ENCODE measurements at places on chromosomes 16 and 17.

DNA sequence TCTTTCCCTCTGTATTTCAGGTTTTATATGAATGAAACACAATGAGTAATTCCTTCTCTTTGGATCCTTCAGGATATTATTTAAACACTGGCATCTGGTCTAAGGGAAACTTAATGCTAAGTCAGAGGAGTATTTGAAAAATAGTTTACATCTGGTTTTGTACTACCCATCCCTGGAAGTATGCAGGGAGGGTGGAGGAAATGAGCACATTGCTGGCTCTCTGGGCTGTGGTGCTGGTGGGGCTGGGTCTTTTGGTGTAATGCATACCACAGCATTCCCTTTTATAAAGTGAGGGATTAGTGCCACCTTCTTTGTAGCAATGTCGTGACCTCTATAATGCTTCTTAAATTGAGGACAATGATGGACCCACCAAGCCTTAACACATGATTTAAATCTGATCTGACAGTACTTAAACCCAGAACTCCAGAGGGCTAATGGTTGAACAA is 105.5 kb upstream of the AXIN2 start:
- DNase-seq, result no peak

DNA sequence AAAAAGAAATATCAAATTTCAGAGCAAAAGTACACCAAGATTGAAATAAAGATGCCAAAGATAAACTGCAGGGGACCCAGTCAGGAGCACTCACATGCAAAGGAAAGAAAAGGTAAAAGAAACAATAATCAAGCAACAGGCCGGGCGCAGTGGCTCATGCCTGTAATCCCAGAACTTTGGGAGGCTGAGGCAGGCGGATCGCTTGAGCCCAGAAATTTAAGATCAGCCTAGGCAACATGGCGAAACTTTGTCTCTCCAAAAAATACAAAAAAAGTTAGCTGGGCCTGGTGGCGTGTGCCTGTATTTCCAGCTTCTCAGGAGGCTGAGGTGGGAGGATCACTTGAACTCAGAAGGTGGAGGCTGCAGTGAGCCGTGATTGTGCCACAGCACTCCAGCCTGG is 107.6 kb upstream of the SMURF2 start:
- no peak for DNase-seq

GRCh38 chr17:21293831-21294210 is 9.3 kb downstream of the MAP2K3 start:
- DNase-seq, result no peak

DNA sequence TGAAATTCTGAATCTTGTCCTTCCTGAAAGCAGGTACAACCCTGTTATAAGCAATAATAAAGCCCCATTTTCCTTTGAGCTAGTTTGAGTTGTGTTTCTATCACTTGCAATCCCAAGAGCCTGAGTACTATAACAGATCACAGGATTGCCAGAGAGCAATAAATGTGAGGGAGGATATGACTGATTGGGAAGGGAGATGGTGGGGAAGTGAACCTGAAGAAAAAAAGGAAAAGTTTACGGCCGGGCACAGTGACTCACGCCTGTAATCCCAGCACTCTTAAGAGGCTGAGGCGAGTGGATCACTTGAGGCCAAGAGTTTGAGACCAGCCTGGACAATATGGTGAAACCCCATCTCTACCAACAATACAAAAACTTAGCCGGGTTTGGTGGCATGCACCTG is 80.4 kb downstream of the COX10 start:
- DNase-seq, result no peak

DNA sequence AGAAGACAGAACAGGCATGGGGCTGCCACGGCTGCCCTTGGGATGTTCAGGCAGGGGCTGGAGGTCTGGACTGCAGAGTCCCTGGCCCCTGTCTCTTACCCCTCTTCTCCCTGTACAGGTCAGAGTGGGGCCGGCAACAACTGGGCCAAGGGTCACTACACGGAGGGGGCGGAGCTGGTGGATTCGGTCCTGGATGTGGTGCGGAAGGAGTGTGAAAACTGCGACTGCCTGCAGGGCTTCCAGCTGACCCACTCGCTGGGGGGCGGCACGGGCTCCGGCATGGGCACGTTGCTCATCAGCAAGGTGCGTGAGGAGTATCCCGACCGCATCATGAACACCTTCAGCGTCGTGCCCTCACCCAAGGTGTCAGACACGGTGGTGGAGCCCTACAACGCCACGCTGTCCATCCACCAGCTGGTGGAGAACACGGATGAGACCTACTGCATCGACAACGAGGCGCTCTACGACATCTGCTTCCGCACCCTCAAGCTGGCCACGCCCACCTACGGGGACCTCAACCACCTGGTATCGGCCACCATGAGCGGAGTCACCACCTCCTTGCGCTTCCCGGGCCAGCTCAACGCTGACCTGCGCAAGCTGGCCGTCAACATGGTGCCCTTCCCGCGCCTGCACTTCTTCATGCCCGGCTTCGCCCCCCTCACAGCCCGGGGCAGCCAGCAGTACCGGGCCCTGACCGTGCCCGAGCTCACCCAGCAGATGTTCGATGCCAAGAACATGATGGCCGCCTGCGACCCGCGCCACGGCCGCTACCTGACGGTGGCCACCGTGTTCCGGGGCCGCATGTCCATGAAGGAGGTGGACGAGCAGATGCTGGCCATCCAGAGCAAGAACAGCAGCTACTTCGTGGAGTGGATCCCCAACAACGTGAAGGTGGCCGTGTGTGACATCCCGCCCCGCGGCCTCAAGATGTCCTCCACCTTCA is 11.7 kb downstream of the TUBB3 start:
- no peak for DNase-seq

DNA sequence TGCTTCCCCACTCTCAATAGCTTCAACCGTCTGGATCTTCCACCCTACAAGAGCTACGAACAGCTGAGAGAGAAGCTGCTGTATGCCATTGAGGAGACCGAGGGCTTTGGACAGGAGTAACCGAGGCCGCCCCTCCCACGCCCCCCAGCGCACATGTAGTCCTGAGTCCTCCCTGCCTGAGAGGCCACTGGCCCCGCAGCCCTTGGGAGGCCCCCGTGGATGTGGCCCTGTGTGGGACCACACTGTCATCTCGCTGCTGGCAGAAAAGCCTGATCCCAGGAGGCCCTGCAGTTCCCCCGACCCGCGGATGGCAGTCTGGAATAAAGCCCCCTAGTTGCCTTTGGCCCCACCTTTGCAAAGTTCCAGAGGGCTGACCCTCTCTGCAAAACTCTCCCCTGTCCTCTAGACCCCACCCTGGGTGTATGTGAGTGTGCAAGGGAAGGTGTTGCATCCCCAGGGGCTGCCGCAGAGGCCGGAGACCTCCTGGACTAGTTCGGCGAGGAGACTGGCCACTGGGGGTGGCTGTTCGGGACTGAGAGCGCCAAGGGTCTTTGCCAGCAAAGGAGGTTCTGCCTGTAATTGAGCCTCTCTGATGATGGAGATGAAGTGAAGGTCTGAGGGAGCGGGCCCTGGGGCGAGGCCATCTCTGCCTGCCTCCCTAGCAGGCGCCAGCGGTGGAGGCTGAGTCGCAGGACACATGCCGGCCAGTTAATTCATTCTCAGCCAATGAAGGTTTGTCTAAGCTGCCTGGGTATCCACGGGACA is 11.1 kb upstream of the CLEC18A start:
- DNase-seq, result no peak

Data from stimulated activated CD8-positive, alpha-beta memory T cell treated with anti-CD3 and anti-CD28 coated beads, Interleukin-4, amount 100 ng/mL, for 1 hour (primary cell).